ENCODE measurements at places on chromosomes 12 and 14.

GRCh38 chr12:116954710-116955381, 44.1 kb downstream of the FBXW8 start:
- DNase-seq, result no peak

DNA sequence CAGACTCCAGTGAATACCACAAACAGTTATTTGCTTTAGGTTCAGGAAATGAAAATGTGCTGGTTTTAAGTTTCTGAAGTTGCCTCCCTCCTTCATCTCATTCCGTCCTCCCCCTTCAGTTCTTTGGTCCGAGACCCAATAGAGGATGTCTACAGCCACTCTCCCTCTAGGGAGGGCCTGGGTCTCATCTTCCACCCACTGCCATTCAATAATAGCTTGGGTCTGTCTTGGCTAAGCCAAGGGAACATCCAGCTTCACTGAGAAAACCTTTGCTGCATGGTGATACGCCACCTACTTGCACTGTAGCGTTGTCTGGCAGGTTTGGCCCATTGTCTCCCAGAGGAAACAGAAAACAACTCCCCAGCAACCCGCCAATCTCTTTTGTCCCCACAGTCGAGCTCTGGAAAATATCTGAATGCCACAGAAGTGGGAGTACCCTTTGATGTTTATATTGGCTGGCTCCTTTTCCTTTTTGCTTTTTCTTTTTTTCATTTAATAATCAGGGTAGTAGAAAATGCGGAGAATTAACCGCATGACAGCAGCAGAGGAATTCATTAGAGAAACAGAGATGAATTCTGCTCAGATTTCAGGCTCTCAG, 380.1 kb downstream of the RAD51B start:
- no peak for DNase-seq

- DNase-seq, result no peak
These were observed 144.1 kb upstream of the AMIGO2 start for GRCh38 chr12:47223848-47224213.

DNA sequence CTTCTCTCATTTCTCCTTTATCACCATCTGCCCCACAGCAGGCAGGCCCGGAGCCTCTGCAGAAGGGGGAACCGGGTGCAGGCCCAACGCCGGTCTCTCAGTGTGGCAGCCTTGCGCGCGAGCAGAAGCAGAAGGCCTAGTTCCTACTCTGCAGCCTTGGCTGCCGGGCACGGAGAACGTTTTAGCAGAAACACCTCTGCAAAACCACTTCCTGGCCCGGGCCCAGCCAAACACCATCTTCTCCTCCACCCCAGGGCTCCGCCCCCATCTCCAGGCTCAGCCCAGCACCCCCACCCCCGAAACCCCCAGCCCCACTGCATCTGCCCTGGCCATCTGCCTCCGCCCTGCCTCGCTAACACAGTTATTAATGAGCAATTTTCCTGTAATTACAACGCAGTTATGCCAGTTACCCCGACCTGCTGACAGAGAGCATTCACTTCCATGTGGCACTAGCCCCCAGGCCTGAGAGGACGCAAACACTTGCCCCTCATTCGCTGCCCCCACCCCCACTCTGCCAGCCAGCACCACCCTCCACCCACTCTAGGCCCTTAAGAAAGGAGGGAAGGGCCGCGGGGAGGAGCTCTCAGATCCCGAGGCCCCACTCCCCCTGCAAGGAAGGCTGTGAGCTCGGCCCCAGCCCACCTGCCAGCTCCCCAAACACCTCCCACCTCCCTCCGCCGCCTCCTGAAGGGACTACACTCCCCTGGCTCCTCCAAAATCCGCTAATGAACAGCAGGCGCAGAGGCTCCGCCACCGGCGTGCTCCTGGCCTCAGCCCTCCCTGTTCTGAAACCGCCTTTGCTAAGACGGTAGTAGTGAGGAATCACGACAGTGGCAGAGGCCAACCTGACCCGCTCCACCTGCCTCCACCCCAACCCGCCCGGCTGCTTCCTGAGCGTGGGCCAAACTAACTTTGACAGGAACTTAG, 44.7 kb upstream of the FBRSL1 start:
- no peak for DNase-seq

DNA sequence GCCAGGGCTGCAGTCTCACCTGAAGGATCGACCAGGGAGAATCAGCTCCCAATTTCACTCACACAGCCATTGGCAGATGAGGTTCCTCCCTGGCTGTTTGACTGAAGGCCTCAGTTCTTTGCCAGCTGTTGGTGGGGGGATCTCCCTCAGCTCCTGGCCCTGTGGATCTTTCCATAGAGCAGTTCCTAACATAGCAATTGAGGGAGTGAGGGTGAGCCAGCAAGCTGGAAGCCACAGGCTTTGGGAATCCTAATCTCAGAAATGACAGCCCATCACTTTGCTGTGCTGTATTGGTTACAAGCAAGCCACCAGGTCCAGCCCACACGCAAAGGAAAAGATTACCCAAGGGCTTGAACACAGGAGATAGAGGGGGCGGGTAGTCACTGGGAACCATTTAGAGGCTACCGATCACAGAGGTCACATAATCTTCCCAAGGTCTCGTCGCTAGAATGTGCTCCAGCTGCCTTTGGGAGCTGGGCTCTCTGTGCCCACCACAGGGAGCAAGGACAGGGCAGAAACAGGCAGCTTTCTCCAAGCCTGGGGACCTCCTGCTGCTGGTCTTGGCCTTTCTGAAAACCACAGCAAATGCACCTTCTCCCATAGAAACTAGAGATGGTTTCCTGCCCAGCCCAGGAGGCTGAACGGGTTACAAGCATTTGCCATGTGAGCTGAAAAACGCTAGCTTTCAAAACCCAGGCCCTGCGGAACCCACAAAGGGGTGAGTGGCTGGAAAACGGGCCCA, 4.6 kb upstream of the OTUB2 start:
- DNase-seq, result no peak

- no peak for DNase-seq
These were observed 25.1 kb downstream of the C12orf42 start for GRCh38 chr12:103470664-103471063.

DNA sequence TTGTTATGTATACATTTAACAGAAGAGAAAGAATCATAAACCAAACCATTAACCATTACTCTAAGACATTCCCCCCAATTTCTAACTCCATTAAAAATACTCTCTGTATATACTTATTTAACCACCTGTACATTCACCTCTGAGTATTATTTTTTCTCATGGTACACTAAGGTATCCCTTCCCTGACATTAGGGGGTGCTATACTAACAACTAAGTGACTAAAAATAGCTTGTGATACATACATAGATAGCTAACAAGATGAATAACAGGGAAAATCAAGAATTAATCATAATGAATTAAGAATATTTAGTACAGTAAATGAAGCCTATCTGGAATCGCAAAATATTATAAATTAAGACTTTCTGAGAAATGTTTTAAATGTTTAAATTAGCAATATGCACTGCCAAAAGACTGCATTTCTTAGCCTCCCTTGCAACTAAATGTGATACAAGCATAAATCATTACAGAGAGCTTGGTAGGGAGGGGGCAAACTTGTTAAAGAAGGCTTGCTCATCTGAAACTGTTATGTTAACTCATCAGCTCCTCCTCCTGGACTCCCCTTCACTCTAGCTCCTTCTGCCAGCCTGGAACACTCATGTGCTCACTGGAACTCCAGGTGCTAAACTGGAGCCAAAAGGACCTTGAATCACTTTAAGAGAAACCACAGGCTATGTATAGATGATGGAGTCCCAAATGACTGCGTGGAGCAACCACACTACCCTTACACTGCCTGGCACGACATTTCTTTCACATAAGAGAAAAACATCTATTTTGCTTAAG, 14.9 kb downstream of the C2CD5 start:
- no peak for DNase-seq

DNA sequence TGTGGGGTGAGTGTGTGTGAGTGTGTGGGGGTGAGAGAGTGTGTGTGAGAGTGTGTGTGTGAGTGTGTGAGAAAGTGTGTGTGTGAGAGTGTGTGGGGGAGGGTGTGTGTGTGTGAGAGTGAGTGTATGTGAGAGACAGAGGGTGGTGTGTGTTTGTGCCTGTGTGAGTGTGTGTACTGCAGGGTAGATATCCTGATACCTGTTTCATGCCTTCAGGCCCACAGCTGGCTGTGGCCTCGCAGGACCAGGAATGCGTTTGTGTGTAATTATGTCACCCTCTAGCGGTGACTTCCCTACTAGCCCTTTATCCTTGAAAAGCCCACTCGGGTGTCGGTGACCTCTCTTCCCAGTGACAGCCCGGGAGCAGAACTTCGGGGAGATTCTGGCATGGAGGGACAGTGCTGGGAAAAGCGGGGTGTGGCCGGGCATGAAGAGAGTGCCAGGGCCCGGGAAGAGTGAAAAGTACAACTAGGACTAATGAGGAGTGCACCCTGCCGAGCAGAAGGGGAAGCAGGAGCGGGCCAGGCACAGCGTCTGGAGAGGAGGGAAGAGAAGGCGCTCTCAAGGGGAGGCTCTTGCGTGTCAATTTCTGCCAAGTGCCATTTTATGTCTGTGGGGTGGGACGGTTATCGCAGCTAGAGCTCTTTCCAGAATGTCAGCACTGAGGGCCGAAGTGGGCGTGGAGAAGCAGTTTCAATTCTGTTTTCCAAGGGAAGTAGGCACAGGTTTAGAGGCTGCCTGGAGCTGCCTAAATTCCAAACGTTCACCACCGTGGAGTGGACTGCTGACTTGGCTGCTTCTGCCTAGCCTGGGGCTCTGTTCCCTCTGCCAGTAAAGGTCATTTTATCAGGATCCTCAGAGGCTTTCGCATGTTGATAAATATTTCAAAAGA, 11.0 kb upstream of the FBXL14 start:
- DNase-seq, result peak; percentile 90

DNA sequence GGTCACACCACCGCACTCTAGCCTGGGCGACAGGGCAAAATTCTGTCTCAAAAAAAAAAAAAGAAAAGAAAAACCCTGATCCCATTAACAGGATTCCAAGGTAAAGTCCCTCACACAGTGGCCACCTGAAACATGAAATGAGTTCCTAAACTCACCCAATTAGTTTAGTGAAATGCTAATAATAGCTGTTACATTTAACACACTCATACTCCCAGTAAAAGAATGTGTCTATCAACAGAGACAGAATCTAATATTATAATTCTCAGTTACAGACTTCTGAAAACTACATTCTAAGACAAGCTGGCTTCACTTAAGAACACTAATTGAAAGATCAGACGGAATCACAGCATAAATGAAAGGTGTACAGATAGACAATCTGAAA, 44.2 kb downstream of the DUSP16 start:
- DNase-seq, result no peak

GRCh38 chr14:104571246-104571645, 8.3 kb upstream of the C14orf180 start:
- no peak for DNase-seq

DNA sequence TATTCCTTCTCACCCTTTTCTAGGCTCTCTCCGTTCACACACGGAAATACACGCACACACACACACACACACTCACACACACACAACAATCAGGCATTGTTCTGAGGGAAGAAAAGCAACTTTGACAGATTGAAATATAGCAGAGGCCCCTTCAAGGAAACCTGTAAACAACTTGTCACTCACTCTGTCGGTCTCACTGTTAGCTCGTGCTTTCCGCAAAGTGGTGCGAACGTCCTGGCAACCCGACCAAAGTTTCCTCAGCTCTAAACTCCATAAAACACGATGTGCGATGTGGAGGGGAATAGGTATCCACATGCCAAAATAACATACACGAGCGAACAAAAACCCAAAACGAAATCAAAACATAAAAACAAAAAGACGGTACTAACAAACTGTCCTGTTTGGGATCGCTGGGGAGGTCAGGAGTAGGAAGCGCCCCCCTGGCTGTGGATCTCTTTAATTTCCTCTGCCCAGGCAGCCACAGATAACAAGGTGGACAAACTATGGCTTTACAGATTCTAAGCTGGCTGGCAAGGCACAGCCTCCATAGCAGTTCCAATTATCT, 822 bp upstream of the SOX5 start:
- DNase-seq, result peak; percentile 31

GRCh38 chr14:53408175-53408879, 255.2 kb upstream of the DDHD1 start:
- DNase-seq, result no peak

DNA sequence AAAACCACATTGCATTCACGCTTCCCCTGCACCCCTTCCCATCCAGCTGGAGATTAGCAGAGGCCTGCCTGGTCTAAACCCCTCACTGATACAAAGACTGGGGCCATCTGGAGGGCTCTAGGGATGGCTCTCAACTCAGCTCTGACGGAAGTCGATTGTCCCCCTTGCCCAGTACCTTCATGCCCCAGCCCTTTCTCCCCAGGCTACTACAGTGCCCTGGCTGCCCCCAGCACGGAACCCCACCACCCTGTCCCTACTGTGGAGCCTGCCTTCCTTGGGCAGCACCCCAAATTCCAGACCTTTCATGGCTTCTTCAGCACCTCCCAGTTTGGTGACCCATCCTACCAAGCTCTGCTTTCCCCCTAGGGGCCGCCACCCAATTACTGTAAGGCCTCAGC, 25.6 kb downstream of the ZFP36L1 start:
- no peak for DNase-seq

GRCh38 chr12:27534060-27534764, 10.2 kb downstream of the PPFIBP1 start:
- DNase-seq, result no peak

GRCh38 chr12:71007020-71007419, 86.5 kb upstream of the PTPRR start:
- DNase-seq, result no peak

DNA sequence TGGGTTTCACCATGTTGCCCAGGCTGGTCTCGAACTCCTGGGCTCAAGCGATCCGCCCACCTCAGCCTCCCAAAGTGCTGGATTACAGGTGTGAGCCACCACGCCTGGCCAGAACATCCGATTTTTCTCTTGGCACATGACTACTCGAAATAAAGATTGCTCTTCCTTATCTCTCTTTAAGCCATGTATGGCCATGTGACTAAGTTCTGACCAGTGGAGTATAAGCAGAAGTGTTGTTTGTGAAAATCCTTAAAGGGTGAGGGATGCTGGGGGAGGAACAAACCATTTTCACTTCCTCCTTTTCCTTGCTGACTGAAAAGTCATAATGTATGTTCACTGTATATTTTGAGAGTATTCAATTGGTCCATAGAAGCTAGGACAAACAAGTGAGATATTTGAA, 50.7 kb upstream of the ATF7IP start:
- DNase-seq, result no peak

GRCh38 chr12:58359084-58359483, 417.7 kb downstream of the ATP23 start:
- DNase-seq, result peak; percentile 82

DNA sequence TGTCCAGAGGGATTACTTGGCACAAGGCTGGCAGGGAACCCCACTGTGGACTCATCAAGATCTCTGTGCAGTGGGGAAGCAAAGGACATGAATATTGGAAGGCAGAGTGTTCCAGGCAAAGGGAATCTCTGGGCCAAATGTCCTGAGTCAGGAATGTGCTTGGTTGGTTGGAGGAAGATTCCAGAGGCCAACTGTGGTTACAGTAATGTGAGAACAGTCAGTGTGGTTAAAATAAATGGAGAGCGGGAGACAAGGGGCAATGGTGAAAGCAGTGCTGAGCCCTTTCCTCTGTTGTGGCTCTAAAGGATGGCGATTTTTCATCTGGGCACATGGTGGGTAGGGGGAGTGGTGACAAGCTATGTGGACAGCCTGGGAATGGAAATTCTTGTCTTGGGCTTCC, 948.2 kb downstream of the BCL11B start:
- DNase-seq, result no peak

- no peak for DNase-seq
These were observed 8.3 kb downstream of the FMNL3 start for GRCh38 chr12:49698619-49699545.
